ENCODE measurements at places on chromosomes 2 and 18. TPM values are rescaled to one million over a fixed set of nuclear protein-coding genes. Genes with fewer than 3 reads are reported as not detected.

The MIB1 gene
- total RNA-seq: 40.5 TPM

The TTC31 gene
- total RNA-seq: 18.1 TPM

- no peak for DNase-seq
Observed at GRCh38 chr2:217757108-217757463, 245.7 kb downstream of the TNS1 start.

GRCh38 chr18:49911427-49911826 lies 98.1 kb upstream of the ACAA2 start:
- DNase-seq: no peak

DNA sequence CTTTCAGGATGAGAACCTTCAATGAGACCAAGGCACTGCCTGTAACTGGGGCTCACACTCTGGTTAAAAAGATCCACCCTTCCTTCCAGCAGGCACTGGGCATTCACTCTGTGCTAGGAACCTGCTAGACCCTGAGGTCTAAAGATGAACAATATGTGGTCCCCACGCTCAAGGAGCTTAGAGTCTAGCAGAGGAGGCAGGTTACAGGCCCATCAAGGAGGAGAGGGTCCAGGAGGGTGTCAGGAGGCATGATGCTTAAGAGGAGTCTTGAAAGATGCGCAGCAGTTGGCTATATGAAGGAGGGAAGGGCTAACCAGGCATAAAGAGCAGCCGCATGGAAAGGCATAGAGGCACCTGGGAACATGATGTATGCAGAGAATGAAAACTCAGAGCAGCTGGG lies 4.5 kb downstream of the ANKRD53 start:
- no peak for DNase-seq

GRCh38 chr2:235113854-235114253 lies 162.0 kb downstream of the SH3BP4 start:
- DNase-seq: no peak

DNA sequence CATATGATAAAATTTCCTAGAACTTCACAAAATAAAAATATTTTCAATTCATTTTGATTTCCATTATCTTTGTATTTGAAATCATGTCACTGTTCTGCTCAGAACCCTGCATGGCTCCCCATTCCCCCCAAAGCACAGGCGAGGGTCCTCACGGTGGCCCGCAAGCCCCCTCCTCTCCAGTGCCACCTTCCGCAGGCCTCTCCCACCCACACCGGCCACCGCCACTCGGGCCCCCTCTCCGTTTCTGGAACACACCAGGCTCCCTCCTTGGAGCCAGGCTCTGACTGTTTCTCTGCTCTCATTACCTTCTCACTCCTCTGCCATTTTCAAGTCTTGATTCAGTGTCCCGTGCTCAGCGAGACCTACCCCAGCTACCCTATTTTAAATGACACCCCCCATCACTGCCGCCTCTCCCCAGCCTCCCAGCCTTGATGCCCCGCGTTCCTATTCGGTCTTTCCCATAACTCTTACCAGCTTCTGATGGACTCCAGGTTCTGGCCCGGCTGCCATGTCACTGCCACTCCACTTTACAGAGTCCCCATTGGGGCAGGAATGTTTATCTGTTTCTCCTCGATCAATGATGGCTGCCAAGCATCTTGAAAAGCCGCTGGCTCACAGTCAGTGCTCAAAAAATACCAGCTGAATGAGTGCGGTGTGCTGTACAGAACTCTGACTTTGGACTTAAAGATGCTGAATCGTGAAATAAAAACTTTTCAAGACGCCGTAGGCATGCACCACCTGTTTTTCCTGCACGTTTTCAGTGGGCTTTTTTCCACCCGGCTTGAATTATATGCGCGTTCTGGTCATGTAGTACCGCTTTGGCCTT lies 201.0 kb downstream of the GBX2 start:
- no peak for DNase-seq

DNA sequence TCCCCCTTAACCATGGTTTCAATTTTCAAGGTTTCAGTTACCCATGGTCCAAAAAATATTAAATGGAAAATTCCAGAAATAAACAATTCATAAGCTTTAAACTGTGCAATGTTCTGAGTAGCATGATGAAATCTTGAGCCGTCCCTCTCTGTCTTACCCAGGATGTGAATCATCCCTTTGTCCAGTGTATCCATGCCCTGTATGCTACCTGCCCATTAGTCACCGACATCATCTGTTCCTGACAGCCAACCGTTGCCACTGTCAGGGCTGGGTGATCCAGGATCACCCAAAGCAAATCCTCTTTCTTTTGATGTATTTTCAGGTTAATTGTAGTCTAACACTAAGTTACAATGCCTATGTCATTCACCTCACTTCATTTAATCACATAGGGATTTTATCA lies 15.7 kb upstream of the OLA1 start:
- peak; percentile 96 for DNase-seq

GRCh38 chr2:8249141-8249540 lies 432.7 kb upstream of the ID2 start:
- DNase-seq: no peak

GRCh38 chr2:148814143-148814859 lies 60.7 kb upstream of the KIF5C start:
- peak; percentile 82 for DNase-seq

DNA sequence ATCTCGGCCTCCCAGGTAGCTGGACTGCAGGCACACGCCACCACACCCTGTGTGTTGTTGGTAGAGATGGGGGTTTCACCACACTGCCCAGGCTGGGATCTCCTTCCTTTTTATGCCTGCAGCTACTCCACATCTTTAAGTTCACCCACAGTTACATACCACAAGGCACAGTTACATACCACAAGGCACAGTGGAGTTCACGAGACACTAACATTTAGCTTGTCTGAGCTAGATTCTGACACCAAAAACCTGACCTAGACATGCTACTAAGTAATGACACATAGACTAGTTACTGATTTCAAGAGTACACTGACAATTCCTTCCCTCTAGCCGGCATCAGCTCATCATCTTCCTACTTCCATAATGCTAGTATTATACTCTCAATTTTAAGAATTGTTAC lies 4.3 kb downstream of the POLR2D start:
- DNase-seq: no peak

DNA sequence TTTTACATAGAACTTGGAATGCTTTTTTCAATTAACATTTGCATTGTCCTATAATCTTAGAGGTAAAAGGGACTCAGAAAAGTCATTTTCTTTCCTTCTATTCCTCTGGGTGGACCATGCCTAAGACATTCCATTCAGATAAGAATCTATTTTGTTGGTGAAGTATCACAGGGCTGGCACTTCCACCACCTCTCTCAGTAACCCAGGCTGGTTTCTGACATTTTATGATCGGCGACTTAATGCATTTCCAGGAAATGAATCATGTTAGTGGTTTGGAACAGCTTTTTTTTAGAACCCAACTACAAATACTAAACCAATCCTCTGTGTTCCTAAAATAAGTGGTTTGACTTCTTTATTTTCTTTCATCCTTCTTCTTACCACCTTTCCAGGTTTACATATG lies 27.0 kb downstream of the GAD1 start:
- DNase-seq: peak; percentile 54

DNA sequence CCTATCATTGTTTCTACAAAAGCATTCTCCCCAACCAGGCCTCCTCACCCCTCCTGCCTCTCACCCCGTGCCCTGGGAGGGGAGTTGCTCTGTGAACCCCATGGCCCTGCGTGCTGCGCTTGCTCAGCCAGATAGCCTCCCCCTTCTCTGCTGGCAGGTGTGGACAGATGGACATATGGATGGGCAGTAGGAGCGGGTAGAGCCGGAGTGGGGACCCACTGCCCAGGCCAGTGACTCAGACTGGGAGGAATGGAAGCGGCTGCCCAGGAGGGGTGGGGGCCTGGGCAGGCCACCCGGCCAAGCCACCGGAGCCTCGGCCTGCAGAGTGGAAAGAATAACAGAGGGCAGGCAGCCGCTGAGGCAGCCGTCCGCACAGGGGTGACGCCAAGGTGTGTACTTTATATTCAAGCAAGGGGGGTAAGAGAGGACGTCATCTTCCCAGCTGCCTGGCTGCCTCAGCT lies 8.7 kb downstream of the CYP26B1 start:
- DNase-seq: no peak

- no peak for DNase-seq
Observed at GRCh38 chr2:42348113-42348805, 12.8 kb downstream of the COX7A2L start.

DNA sequence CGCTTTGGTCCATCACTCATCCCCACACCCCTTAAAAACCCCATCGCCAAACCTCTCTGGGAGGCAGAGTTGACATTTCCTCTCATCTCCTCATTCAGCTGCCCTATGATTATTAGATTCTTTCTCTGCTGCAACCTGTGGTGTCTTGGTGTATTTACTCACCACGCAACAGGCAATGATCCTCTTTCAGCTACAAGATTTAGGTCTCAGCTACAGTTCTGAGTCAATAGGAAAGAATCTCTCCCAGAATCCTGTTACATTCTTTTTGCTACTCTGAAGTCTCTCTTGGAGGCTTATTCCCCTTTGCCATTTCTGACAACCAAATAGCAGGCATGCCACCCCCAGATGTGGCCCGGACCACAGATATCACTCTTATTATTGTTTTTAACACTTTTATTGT lies 468.3 kb upstream of the GYPC start:
- DNase-seq: no peak

Data from MCF 10A (cell line).